ENCODE measurements at places on chromosomes 6 and 20.

- DNase-seq: no peak
Measured at GRCh38 chr6:150004101-150004782, 21.1 kb downstream of the RAET1L start.

DNA sequence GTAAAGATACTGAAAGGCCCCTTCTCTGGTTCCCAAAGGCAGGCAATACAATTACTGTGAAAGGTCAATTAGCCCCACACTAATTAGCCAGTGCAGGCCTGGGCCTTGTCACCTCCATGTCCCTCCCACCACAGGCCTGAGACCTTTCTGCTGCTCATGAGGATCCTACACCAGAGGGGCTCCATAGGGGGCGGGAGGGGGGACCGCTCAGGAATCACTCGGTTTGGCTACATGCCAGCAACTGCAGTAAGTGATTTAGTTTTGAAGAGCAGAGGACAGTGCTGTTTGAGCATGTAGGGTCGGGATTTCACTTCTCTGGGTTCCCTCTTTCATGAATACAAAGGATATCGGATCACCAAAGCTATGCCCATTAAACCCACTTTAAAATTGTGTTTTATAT is 455.6 kb downstream of the PRKN start:
- DNase-seq: no peak

- no peak for DNase-seq
Measured at GRCh38 chr6:134026597-134026996, 25.8 kb downstream of the SLC2A12 start.

- no peak for DNase-seq
Measured at GRCh38 chr6:107743311-107743710, 80.8 kb downstream of the SCML4 start.

DNA sequence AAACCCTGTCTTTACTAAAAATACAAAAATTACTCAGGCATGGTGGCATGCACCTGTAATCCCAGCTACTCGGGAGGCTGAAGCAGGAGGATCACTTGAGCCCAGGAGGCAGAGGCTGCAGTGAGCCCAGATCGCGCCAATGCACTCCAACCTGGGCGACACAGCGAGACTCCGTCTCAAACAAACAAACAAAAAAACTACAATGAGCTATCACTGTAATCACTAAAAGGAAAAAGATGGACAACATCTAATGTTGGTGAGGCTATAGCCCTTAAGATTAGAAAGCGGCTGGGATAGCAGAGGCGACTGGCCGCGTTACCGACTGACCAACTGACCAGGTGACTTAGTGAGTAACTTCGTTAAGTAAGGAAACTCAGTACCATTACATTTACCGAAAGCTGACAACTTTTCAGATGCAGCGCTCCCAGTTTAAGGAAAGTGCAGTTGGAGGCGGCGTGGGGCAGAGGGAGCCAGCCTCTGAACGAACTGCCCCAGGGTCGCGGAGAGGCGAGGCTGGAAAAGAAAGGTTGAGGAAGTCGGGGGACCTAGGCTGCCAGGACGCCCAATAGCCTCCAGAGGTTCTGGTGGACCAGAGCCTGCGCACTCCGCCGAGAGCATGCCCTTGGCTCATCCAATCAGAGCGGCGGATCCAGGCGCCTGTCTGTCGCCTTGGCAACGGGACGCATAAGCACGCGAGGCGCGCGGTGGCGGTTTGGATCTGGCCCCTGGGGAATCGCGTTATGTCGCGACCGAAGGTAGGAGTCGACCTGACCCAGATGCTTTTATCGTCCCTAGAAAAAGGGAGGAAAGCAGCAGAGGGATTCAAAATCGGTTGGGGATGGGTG is 8.9 kb downstream of the TTLL9 start:
- peak; percentile 76 for DNase-seq

DNA sequence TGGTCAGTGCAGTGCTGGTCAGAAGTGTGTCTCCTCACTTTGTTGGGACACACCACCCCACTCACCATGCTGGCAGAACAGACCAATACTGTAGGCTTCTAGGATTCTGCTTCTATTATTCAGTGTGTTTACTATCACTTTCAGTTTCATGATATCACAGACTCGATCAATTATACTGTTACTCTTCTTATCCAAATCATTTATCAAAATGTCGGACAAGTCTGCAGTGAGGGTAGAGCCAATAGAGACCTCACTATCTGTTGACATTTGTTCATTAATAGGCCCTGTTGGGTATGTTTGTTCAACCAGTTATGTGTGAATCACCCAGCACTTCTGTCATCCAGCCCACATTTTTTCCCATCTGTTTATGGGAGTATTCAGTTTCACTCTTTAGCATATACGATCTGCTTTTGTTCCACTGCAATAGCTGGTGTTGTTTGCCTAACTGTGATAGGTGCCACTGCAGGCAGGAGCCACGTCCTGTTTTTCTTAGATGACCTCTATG is 140.1 kb downstream of the NRN1 start:
- no peak for DNase-seq

GRCh38 chr20:34385464-34385863 is 22.4 kb downstream of the ITCH start:
- no peak for DNase-seq

- DNase-seq: peak; percentile 55
Measured at GRCh38 chr6:129671442-129672340, 38.3 kb downstream of the ARHGAP18 start.

- DNase-seq: no peak
Measured at GRCh38 chr20:21534886-21535285, 21.0 kb upstream of the NKX2-2 start.

DNA sequence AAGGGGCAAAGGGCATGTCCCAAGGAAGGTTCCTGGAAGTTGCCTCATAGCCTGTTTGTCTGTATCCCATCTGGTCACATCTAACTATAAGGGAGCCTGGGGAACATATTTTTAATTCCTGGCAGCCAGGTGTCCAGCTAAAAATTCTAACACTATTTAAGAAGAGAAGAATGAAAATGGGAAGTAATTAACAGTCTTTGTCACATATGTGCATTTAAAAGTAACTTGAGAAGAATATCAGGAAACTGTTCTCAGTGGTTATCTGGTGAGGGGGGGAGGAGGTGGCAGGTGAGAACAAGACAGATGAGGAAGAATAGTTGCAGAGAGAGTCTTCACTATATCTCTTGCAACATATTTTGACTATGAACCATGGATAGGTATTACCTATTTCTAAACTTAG is 75.5 kb upstream of the ELOVL5 start:
- no peak for DNase-seq

- DNase-seq: peak; percentile 5
Measured at GRCh38 chr6:72522735-72523141, 99.1 kb upstream of the KCNQ5 start.

GRCh38 chr6:89379281-89379680 is 26.8 kb upstream of the UBE2J1 start:
- no peak for DNase-seq

DNA sequence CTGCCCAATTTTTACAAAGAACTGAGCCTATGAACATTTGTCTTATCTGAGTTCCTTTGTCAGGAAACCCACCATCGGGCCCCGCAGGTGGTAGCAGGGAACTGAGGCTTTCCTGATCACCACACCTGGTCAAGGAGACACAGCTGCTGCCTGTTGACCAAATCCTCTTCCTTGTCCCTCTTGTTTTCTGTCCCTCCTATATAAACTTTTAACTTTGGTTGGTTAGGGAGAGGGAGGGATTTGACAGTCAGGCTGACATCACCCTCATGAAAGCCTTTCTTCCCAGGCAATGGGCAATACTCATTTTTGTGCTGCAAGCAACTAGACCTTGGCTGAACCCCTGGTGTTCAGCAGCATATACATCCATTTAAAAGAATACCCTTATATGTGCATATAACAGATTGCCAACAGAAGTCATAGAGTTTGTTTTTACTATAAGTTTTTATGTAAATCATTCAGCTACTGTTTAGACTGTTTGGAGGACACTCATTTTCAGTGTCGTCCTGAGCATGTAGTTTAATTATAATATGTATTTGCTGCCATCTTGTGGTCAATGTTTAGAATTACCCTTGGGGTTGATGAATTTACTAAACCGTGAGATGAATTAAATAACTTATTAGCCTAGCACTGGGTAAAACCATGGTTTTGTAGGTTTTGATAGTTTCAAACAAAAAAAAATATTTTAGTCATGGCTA is 17.0 kb downstream of the CRISP1 start:
- DNase-seq: no peak

DNA sequence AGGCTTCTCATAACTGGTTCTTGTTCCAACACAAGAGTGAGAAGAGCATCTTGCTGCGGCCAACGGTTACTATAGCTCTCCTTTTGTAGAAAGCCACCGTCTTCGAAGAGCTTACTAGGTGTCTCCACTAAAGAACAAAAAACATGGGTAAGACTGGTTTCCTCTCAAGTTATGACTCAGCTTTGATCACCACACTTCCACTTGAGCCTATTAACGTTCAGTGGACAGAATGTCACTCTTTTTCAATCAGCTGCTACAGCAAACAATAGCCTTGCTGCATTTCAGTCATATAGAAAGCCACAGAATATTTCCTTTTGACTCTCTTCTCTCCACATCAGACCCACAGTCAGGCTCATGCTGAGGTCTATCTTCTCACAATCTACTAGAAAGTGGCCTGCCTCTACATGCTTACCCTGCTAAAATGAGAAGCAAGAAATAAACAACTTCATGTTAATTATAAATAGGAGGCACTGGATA is 243.5 kb upstream of the PREP start:
- DNase-seq: no peak

DNA sequence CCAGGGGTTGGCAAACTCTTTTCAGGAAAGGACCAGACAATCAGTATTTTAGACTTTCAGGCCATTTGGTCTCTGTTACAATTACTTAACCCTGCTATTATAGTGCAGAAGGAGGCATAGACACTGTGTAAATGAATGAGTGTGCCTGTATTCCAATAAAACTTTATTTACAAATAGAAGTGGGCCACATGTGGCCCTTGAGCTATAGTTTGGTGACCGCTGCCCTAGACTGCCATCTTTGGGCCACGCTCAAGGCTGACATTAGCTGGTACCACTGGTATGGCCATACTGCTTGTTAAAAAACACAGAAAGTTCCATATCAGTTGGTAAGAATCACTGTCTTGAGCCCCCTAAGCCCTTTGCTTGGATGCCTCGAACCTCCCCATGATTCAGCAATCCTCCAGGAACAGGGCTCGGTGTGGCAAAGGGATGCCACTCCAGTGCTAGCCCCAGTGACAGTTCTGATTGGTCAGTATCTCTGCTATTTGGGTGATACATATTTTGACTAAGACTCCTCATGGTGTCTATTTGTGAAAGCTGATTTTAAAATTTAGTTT is 23.3 kb upstream of the SNRNP48 start:
- DNase-seq: no peak

GRCh38 chr6:34602318-34603111 is 46.4 kb upstream of the SPDEF start:
- DNase-seq: no peak

- DNase-seq: no peak
Measured at GRCh38 chr6:54419885-54420284, 111.6 kb downstream of the TINAG start.

GRCh38 chr6:129938249-129939020 is 77.3 kb upstream of the TMEM244 start:
- DNase-seq: no peak

GRCh38 chr6:126091466-126091865 is 105.1 kb downstream of the TRMT11 start:
- no peak for DNase-seq

DNA sequence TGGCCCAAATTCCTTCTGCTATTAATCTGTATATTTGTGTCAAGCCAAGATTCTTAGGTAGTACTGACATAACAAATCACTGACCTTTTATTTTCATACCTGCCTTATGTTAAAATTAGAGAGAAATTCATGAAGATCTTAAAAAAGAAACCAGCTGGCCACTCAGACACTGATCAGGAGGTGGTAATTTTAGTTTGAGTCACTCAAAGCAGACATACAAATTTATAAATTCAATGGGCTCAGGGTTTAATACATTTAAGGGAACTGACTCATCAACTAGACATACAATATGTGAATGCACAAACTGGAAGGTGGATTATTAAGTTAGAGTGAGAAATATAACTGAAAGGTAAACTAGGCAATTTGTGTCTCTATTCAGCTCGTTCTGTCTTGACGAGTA is 711.9 kb upstream of the EYS start:
- no peak for DNase-seq

DNA sequence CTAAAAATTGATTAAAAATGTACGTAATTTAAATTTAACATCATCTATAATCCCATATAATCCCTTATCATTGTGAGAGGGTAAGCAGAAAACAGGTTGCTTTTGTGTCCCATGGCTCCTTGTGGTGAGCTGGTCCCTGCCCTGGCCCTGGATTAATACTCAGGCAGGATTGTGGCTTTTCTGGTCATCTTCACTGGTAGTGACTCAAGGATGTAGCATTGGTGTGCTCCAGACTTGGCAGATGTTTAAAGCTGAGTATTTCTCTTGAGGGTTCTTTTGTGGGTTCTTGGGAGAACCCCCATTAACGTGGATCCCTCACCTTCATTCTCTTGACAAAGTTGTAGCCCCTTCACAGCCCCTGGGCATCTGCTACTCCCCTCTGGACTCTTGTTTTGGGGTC is 39.3 kb downstream of the SNRNP48 start:
- no peak for DNase-seq

DNA sequence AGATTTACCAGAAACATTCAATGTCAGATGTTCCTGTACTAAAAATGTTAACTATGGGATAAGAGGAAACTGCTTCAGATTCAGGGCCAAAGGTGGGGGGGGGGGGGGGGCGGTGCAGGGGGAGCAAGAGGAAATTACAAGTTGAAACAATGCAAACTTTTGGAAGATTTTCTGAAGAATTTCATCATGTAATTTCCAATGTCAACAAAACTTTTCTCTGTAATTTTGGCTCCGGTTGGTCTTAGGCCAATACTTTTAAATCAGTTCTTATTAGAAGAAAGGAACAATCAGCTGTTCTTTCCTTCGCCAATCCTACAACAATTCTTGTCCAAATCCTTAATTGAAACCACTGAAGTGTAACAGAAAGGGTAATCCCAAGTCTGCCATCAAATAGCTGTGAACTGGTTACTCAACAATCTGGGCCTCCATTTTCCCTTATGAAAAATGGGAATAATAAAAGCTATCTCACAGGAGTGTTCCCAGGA is 13.1 kb downstream of the UQCC1 start:
- no peak for DNase-seq

DNA sequence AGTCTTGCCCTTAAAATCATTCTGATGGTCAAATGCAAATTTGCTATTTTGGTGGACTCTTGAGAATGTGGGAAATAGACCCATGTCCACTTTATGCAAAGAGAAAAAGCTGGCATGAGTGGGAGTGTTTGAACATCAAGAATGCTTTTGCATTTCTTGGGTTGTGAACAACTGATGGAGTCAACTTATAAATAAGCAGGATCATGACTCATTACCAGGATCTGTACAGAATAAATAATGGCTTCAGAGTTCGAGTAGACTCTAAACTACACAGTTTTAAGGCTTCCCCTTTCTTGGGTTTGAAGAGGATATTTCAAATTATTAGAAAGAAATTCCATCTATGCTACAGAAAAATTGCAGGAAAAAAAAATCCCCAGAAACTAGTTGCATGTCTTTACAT is 195.5 kb downstream of the EYA4 start:
- DNase-seq: no peak

- DNase-seq: no peak
Measured at GRCh38 chr6:13038741-13039190, 289.6 kb downstream of the TBC1D7 start.

GRCh38 chr20:38863024-38863851 is 57.7 kb downstream of the PPP1R16B start:
- DNase-seq: no peak

- no peak for DNase-seq
Measured at GRCh38 chr6:85278466-85279035, 171.3 kb upstream of the NT5E start.

GRCh38 chr6:39553860-39554802 is 171.1 kb downstream of the KIF6 start:
- no peak for DNase-seq
